GM04503 (cell line): ENCODE measurements at places on chromosomes 7 and 10.

DNA sequence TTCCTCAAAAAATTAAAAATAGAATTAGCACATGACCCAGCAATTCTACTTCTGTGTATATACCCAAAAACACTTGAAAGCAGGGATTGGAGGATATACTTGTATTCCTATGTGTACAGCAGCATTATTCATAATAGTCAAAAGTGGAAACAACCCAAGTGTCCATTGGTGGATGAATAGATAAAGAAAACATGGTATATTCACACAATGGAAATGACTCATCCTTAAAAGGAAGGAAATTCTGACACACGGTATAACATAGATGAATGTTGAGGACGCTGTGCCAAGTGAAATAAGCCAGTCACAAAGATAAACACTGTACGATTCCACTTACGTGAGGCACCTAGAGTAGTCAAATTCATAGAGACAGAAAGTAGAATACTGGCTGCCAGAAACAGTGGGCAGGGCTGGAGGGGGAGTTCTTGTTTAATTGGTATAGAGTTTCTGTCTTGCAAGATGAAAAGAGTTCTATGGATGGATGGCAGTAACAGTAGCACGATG is 26.6 kb upstream of the KAT6B start:
- no peak for DNase-seq

- DNase-seq, result no peak
These were observed 31.6 kb downstream of the RASGEF1A start for GRCh38 chr10:43235070-43235900.

DNA sequence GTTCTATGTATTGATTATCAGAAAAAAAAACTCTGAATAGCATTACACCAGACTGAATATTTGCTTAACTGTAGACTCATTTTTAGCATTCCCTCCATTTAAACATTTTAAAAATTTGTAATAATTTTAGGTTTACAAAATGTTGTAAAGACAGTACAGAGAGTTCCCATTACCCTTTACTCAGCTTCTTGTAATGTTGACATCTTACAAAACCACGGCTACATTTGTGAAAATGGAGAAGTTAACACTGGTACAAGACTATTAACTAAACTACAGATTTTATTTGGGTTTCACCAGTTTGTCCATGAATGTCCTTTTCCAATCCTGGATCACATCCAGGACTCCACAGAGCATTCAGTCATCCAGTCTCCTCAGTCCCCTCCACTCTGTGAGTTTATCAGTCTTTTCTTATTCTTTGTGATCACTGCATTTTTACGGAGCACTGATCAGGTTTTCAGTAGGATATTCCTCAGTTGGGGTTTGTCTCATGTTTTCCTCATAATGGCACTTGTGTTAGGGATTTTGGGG is 130.0 kb upstream of the EEPD1 start:
- DNase-seq, result no peak

GRCh38 chr10:110317866-110318850 is 13.4 kb upstream of the SMNDC1 start:
- DNase-seq, result no peak

- DNase-seq, result no peak
These were observed 12.5 kb upstream of the PFKP start for GRCh38 chr10:3054851-3055199.

- DNase-seq, result no peak
These were observed at the start of gene TCERG1L for GRCh38 chr10:131311661-131312477. Gene TCERG1L (minus strand): TSS chr10:131311721. CDS start chr10:131311635, 86 bp downstream.

DNA sequence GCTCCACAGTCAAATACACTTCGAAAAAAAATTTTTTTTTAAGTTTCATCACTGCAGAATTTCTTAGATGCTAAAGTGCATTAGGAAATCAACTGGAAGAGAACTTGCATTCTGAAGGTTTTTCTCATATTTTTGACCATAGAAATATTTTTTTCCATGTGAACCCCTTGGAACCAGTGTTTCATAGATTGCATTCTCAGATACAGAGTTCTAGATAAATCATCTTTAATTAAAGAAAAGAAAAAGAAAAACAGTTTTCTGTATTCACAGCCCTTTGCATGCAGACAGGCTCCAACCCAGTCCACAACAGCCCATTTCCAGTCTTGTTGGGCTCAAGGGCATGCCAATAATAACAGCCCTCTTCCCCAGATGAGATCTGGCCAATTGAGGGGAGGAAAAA is 75.5 kb upstream of the RPA3 start:
- DNase-seq, result peak; percentile 55

GRCh38 chr10:129511758-129512157 is 44.7 kb downstream of the MGMT start:
- no peak for DNase-seq

DNA sequence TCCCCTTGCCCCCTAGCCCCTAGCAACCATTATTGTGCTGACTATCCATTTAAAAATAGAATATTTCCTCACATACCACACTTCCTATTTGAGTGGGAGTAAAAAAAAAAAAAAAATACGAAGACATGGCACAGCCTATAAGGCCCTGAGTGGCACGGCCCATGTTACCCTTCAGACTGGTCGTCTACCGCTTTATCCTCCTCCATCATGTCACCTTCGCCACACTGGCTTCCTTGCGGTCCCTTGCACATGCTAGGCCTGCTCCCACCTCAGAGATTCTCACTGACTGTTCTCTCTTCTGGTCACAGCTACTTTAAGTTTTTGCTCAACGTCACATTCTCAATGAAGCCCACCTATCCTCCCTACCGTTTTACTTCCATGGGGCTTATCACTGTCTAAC is 130.3 kb downstream of the ATE1 start:
- no peak for DNase-seq

- no peak for DNase-seq
These were observed 49.3 kb upstream of the INPP5A start for GRCh38 chr10:132488231-132488821.

DNA sequence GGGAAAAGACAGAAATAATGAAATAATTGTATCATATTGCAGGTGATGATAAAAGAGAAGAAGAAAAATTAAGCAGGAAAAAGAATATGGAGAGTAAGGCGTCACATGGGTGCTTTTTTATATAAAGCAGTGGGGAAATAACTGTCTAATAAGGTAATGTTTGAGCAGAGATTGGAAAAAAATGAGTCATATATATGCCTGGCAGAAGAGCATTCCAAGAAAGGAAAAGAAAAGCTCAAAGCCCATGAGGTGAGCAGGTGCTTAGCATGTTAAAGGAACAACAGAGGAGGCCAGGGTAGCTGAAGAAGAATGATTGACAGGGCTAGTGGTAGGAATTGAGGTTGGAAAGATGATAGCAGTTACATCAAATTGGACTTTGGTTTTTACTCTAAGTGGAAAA is 739.5 kb downstream of the SORCS1 start:
- DNase-seq, result no peak
